Stimulated activated CD4-positive, alpha-beta T cell treated with anti-CD3 and anti-CD28 coated beads, Interleukin-2, amount 100 ng/mL, for 4 hours (primary cell): ENCODE measurements at places on chromosomes 3 and 15.

DNA sequence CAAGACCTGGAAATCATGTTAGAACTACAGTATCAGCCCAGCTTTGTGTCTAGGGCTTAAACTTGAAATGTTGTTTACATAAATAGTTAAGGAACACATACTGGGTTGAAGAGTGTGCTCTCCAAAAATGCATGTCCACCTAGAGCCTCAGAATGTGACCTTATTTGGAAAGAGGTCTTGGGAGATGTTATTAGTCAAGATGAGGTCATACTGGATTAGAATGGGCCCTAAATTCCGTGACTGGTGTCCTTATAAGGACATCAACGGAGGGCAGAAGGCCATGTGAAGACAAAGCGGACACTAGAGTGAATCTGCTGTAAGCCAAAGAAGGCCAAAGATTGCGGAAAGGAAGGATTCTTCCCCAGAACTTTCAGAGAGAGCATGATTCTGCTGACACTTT, 759.2 kb upstream of the CFAP20DC start:
- DNase-seq, result no peak

DNA sequence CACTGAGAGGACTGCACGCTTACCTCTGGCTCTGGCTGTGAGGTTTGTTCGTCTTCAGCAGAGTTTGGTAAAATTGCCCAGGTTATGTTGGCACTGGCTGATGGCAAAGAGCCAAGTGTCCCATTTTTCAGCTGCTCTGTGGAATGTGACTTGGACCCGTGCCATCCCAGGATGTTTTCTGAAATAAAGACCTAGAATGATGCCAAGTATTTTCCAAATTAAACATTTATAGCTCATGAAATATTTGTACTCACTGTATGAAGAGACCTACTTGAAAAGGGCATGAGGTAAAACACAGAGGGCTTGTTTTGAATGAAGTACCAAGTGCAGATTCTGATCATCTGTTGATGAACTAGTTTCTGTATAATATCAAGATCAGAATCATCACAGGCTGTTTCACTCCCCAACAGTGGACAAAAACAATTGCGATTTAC, 200.5 kb downstream of the STT3B start:
- no peak for DNase-seq

GRCh38 chr3:195601382-195601781, 17.6 kb upstream of the APOD start:
- DNase-seq, result no peak

DNA sequence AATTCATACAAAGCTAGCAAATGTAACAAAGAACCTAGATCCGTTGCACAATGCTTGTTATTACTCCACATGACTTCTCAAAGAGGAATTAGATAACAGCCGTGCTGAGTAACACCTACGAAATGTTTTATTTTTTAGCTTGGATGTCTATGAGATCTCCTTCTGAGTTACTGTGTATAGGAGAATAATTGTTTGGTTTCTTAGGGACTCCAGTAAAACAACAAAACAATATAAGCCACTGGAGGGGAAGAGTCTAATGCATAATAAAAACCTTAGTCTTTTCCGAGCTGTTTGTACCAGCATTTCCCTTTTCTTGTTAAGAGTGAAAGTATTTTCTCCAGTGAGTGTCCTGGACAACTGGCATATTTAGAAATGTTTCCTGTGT, 15.6 kb downstream of the SNAP23 start:
- no peak for DNase-seq

DNA sequence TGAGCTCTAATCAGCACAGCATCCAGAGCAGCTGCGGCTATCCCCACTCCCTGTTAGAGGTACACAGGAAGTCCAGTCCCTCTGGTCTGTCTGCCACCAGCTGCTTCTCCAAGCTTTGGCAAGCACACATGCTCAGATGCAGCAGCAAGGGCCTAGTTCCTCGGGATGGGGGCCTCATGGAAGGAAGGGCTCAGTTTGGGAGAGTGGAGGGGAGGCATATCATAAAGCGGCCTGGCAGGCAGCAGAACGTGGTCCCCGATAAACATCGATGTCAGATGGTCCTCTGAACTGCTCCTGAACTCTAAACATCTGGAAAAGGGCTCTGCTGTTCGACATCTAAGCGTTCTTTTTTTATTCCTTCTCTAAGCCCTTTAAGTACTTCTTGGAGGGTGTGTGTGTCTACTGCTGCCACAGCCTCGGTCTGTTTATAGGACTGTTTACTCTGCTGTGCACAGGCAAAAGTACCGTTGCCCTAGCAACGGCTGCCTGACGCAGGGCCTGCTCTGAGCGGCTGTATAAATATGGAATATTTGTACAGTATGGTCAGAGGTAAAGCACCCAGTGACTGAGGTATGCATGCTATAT, 74.6 kb downstream of the PRICKLE2 start:
- DNase-seq, result no peak

- DNase-seq, result no peak
Measured at GRCh38 chr15:83472151-83472550, 25.0 kb downstream of the SH3GL3 start.
